DMS153 (cell line): ENCODE measurements at places on chromosomes 7 and 10.

- no peak for DNase-seq
Observed at GRCh38 chr10:20596065-20596755, 300.9 kb downstream of the NEBL start.

DNA sequence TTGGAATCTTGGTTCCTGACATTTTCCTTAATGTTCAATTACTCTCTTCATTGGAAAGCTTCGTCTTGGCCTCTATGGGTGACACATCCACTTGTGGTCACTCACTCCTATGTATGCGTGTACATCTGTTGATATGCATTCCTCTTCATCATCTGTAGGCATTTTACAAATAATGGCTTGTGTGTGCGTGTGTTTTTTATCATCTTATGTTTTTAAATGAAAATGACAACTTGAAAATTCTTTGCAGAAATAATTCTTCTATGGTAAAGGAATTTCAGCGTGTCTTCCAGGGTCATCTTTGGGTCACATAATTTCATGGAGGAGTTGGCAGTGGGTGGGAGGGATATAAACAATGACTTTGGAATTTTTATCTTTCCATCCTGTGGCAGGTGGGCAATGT is 925.1 kb downstream of the LRMDA start:
- no peak for DNase-seq

GRCh38 chr10:47062441-47063200 is 151.4 kb downstream of the PTPN20 start:
- DNase-seq = no peak

DNA sequence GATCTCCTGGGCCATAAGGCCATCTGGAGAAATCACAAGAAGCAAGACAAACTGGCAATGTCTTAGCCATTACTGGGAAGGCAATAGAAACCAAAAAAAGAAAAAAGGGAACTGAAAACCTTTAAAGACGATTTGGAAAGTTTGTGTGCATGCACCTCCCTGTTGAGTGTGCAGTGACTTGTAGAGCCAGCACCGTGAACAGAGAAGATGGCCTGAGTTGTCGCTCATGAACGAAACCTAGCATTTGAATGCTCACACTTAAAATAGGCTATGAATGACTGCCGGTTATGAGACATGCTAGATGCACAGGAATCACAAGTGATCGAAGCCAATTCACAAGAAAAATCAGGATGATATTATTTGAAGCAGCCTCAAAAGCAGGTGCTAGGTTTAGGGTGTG is 151.3 kb upstream of the ADO start:
- DNase-seq = no peak

GRCh38 chr7:110522061-110522760 is 568.7 kb upstream of the LRRN3 start:
- peak; percentile 19 for DNase-seq

GRCh38 chr7:150824379-150825177 is 24.0 kb downstream of the TMEM176A start:
- DNase-seq = no peak

DNA sequence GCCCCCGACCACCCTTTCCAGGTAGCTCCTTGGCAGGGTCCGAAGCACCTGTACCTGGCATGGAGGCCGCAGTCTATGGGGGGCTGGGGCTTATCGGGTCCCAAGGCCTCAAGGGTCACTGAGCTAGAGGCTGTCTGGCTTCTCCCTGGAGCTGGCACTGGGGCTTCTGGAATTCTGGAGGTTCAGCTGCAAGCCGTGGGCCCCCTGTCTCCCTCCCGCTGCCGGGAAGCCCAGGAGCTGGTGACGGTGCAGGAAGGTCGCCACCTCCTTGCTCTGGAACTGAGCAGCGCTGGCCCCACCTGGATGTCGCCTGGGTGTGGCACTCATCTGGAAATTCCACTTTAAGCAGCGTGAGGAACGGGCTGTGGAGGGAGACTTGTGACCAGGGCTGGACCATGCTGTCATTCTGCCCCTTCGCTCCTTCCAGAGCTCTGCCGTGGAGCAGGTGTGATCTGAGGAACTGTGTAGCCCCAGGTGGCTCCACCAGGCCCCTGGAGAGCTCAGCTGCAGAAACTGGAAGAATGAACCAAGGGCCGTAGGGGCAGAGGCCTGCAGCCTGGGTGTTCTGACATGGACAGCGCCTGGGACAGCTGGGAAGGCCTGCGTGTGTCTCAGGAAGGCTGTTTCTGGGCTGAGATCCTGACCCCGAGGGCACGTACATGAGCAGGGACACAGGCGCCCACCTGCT is 129.7 kb upstream of the PPP2R2D start:
- DNase-seq = no peak

GRCh38 chr10:3090914-3091787 is 23.8 kb downstream of the PFKP start:
- DNase-seq = no peak

DNA sequence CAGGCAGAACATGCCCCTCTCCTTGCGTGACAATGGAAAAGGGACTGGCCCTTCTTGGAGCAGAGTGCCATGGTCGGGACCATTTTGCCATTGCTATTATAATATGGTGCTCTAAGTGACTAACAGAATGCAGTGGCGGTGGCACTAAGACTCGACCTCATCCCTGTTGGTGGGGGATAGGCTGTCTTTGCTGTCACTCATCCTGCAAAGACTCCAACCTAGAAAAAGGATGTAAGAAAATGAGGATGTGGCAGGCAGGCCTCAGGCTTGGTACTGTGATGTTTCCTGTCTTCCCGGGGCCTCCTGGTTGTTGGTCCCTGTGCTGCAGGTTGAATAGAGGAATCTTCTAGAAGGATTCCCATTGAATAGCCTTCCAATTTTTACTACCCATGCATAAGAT is 18.6 kb downstream of the BLNK start:
- DNase-seq = no peak

DNA sequence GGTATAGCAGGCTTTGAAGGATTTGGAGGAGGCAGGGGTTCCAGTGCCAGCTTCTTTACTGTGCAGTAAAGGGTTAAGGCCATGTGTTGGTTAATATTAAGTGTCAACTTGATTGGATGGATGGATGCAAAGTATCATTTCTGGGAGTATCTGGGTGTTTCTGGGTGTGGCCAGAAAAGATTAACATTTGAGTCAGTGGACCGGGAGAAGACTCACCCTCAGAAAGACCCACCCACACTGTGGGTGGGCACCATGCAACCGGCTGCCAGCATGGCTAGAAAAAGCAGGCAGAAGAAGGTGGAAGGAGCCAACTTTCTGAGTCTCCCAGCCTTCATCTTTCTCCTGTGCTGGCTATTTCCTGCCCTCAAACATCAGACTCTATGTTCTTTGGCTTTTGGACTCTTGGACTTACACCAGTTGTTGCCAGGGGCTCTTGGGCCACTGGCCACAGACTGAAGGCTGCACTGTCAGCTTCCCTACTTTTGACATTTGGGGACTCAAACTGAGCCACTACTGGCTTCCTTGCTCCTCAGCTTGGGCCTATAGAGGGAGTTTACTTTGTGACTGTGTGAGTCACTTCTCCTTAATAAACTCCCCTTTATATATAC is 6.8 kb upstream of the TRUB1 start:
- no peak for DNase-seq

- no peak for DNase-seq
Observed at GRCh38 chr7:604884-605531, 85.4 kb upstream of the PDGFA start.

- no peak for DNase-seq
Observed at GRCh38 chr10:20855398-20856038, 41.6 kb downstream of the NEBL start.

DNA sequence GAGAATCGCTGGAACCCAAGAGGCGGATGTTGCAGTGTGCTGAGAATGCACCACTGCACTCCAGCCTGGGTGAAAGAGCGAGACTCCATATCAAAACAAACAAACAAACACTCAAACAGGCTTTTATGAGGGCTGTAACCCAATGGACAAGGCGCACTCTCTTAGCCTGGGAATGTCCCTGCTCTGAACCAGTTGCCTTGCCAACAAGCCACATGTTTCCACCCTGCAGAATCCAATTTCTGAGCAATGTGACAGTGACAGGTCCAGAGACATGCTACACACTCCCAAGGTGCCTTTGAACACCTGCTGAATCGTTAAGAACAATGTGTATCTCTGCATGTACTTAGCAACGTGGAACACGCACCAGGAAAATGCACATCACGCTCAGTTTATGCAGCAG is 186.8 kb upstream of the AUTS2 start:
- DNase-seq = peak; percentile 15

DNA sequence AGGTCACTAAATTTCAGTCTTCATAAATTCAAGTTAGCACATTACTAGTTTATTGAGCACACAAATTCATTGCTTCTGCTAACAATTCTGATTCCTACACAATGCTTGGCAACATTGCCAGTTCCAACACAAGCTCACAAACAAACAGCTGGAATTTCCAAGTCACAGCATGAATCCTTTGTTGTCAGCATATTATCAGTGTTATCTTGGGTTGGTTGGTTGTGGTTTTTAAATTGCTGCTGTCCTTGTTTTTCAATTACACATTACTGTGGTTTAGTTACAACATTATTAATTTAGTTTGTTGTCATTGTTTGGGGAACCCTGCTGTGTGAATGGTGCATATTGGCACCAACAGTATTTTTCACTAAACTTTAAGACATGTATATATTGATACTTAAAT is 86.0 kb upstream of the ARID5B start:
- no peak for DNase-seq

- no peak for DNase-seq
Observed at GRCh38 chr10:84478151-84478550, 149.8 kb downstream of the CCSER2 start.

GRCh38 chr10:45470098-45471012 is 96.3 kb downstream of the ALOX5 start:
- no peak for DNase-seq

GRCh38 chr10:52818019-52818418 is 45.4 kb upstream of the MBL2 start:
- DNase-seq = peak; percentile 32

DNA sequence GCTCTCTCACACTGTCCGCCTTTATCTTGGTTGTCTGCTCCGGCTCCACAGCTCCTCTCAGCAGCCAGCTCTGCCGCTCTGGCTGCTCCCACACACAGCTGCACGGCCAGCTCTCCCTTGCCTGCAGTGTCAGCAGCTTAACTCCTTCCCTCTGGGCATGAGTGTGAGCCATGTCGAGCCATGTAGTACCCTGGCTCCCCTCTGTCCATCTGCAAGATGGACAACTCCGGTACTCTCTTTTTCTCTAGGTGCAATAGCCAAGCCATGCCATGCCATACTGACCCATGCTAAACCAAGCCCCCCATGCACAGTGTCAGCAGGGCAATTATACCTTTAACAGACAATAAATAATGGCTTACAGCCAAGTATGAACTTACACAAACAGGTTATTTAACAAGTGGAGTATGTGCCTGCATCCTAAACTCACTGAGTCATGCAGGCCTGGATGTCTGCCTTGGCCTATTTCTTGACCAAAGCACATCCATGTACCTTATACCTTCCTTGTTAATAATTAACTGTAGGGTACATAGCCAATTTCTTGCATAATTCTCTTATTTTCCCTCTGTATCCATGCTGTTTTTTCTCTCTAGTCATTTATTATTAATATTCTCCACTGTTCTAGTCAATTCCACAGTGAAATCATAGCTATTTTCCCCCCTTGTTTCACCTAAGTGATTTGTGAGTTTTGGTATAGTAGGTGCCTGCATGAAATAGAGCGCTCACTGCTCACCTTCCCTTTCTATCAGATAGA is 170.9 kb downstream of the CDK14 start:
- DNase-seq = no peak

- DNase-seq = no peak
Observed at GRCh38 chr7:29968683-29969395, 20.8 kb downstream of the SCRN1 start.

GRCh38 chr7:16021851-16022250 is 335.4 kb upstream of the MEOX2 start:
- no peak for DNase-seq
